ENCODE measurements at places on chromosomes 2 and 18.

DNA sequence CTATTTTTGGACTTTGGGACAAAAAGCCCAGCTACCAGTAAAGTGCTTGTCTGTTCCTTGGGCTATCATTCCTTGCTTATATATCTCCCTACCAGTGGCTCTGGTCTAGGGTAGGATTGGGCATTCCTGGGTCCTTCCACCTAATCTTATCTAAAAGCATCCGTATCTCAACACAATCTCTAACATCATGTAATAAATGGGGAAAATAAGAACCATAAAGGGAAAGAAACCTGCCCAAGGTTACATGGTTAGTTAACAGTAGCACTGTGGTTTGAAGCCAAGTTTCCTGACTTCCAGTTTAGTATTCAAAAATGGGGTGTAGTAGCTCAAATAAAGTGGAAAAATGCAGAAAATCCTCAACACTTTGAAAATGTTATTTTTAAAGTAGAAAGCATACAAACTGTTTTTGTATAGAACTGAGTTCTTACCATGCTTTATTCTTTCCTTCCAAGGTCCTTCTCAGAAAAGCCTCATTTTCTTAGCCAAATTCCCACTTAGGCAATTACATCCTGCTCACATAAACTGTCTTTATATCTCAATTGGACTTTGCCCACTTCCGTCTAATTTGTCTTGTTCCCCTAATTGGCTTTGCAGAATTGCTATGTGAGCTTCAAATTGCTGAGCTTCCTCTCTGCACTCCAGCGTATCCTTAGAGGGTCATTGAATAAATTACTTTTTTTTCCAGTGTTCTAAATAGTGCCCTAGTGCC, 273.1 kb upstream of the UBE2E3 start:
- DNase-seq, result no peak

DNA sequence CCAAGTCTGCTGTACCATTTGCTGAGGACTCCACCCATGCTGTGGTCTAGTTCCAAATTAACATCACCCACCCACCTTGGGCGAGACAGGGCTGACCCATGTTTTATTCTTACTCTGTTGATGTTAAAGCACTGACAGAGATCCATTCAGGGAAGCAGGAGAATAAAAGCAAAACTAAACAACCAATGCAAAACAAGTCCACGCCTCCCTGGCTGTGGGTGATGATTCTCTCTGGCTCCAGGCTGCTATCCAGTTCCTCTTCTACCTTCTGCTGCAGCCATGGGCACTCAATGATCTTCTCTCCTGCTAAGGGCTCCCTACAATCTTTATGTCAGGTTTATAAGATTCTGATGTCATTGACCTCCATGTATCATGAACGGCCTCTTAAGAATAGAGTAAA, 786.6 kb upstream of the ID2 start:
- no peak for DNase-seq

GRCh38 chr2:52613064-52613463, 1154.5 kb upstream of the CHAC2 start:
- DNase-seq, result no peak

DNA sequence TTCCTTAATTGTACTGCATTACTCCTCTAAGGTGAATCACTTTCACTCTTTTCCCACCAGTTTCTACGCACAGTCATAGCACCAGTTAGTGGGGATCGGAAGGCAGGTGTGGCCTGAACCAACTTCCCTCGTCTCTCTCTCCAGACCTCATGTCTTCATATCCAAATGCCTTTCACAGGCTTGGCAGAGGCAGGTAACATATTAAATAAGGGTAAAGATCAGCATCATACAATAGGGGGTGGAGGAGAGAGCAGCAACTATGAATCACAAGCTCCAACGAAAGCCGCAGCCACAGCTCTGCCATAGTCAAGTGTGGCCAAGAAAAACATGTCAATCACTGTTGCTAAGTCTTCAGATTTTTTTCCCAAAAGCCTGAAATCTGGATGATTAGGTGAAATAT, 40.3 kb downstream of the AP1S3 start:
- DNase-seq, result no peak

GRCh38 chr2:191625016-191625415, 52.9 kb upstream of the NABP1 start:
- peak; percentile 8 for DNase-seq

DNA sequence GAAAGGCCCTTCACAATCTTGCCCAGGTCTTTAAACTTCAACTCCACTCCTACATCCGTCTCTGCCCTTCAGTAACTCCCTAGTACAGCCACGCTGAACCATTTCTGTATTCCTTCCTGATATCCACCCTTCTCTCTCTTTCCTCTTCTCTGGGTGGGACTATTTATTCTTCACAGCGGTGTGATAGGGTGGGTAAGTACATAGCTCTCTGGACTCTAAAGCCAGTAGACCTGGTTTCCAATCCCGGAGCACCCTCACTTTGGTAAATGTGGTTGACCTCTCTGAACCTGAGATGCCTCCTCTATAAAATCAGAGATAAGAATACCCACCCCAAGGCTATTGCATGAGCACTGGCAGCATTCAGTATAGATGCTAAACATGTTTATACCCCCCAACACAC, 86.7 kb downstream of the ATL2 start:
- no peak for DNase-seq

- DNase-seq, result no peak
These were observed 42.0 kb upstream of the CCDC150 start for GRCh38 chr2:196597531-196597930.

DNA sequence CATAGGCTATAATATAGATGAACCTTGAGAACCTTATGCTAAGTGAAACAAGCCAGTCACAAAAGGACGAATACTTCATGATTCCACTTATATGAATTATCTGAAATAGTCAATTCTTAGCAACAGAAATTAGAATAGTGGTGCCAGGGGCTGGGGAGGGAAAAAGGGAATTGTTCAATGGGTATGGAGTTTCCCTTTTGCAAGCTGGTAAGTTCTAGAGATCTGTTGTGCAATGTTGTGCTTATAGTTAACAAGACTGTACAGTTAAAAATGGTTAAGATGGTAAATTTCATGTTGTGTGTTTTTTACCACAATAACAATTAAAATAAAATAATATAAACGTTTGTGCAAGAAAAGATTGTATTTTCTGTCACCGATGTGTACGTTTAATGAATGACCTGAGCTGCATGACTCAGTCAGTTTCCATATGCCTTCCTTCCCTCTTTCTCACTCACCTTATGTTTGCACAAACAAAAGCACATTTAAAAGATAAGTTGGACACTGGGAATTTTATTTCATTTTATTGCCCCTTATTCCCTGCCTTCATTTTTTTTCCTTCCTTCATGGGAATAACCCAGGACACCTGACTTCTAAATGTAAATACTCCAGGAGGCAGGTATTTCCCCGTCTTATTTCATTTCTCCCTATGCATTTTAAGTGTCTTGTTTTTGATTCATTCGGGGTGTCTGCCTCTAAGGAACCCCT, 143.7 kb upstream of the TTC39C start:
- DNase-seq, result no peak

DNA sequence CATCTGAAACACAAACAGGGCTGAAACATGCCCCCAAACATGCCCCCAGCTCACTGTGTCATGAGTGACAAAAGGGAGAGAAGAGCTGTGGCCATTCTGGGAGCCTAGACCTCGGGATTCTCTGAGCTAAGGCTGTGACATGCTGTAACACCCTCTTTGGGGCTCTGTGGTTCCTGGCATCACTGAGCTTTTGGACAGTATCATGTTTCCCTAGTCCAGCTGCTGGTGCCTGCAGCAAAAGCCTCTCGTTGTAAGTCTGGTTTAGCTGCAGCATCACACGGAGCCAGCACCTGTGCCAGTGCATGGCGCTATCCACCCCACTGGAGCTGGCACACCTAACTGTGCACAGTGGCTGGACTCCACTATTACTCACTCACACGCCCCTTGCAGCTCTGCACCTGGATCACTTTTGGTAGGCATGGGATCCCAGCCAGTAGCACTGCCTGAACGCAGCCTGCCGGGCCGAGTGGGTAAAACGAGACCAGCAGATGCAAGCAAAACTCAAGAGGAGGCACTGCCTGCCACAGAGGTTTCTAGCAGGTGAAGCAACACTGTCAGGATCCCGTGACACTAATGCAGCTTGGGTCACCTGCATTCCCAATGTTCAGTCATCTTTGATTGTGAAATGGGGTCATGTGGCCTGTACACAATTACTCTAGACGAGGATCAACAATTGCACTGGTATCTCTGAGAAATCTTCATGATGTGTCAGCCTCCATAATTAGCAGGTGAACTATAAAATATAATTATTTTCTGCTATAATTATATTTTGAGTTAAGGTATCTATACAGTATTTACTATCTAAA, 547.2 kb downstream of the ZNF804A start:
- DNase-seq, result no peak

- no peak for DNase-seq
These were observed 5.3 kb downstream of the ZEB2 start for GRCh38 chr2:144514616-144515091.

DNA sequence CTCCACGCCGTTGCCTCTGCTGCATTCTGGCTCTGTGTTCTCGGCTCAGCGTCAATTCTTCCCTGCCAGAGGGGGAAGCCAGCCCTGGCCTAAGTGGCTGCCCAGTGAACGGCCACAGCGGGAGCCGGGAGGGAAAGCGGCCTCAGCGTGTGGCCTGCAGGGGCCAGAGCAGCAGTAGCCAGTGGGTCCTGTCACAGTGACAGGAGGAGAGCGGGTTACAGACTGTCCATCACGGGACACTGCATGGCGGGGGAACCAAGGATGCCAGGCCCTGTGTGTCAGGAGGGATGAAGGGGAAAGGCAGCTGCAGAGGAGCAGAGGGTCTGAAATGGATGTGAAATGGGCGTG, 39.7 kb downstream of the PDIA6 start:
- DNase-seq, result no peak

DNA sequence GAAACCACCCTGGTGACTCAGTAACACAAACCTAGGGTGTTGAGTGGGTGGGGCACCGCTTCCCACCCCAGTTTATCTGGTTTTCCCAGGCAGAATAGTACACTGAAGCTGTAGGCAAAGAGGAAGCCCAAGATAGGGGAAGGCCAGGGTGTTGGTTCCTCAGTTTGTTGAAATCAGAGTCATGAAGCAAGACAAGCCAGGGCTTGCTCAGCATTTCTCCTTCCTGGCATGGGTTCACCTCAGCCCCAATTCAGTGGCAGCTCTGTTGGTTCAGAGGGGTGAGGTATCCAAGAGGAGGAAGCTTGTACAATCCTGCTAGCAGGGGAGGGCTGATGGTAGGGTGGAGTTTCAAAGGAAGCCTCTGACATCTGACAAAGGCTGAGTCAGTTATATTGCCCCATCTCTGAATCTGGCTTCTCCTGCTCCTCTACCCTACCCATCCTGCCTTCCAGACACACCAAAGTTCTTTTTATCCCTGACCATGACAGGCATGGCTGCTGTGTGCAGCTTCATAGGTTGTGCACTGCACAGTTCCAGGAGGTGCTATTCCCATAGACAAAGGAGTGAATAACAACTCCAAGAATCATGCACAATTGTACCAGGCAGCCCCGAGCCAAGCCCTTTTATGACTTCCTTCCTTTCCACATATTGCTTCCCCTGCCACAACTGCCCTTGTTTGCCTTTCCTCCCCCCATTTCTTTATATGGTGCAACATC, 24.9 kb upstream of the RAB10 start:
- no peak for DNase-seq

DNA sequence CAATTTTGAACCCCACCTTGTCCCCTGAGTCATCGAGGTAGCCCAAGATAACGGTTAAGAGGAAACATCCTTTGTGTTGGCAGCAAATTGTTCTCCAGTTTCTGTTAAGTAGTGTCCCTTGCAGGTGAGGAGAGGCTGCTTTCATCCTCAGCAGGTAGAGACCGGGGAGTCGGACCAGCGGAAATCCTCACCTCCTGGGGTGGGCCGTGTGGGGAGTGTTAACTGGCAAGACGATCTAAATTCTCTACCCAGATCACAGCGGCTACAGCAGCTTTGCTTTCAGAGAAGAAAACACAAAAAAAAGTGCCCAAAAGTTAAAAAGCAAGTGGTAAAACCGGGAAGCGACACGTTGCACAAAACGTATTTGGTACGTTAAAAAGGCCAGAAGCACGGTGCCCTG, 63.2 kb downstream of the ADI1 start:
- DNase-seq, result no peak

DNA sequence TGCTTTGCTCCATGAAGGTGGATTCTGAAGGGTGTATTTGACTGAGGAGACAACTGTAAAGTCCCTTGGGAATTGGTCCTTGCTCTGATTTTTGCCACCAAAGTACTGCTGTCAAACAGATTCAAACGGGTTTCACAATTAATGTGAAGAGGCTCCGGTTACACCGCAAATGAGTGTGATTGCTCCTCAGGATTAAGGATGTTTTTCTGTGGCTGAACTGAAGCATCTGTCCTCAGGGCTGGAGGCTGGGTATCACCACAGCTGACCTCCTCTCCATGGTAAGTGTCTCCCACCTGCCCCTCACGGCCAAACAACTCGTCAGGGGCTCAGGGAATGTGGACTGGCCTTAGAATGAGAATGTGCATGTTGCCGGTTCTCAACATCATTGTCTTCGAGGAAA, 130.4 kb upstream of the NDUFV2 start:
- no peak for DNase-seq

- DNase-seq, result no peak
These were observed 76.0 kb upstream of the DSG1 start for GRCh38 chr18:31241900-31242409.

GRCh38 chr2:28981016-28981441, at the start of gene TOGARAM2:
Gene TOGARAM2 (plus strand): TSS chr2:28981298. CDS start chr2:28994835, 13,537 bp downstream.
- no peak for DNase-seq

DNA sequence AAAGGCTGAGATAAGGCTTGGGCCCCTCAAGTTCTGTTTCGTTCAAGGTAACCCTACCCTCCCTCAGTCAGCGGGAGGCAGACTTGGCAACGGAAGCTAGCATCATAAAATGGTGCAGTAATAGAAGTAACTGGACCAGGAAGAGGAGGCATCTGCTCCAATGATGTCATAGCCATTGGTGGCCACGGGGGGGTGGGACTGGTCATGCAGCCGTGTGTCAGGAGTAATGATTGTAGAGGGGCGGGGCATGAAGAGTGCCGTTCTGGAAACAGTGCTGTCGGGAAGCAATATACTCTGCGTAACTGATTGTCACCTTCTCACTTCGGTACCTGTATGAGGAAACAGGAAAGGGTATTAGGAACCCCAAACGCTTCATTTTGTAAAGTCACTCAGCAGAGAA, 6.9 kb upstream of the POLR2D start:
- no peak for DNase-seq

- DNase-seq, result no peak
These were observed 1401.2 kb upstream of the CELF4 start for GRCh38 chr18:38966841-38967240.

- no peak for DNase-seq
These were observed 275.9 kb downstream of the DCC start for GRCh38 chr18:52615943-52616342.

DNA sequence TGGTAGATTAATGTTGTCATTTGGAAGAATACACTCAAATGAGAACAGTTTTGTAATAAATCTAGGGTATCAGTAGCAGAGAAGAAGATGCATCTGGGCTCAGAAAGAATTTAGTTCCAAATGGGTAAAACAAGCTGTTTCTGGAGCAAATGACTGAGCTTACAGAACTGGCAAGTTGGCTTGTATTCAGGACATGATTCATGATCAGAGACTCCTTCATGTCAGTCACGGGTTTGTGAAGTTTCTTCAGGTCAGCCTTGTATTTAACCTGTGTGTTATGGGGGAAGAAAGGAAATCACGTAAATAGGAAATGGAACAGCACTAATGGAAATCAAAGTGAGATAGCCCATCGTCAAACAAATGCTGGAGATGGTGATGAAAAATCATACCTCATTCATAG, 109.1 kb downstream of the RIF1 start:
- DNase-seq, result no peak

- DNase-seq, result no peak
These were observed 53.5 kb upstream of the FN1 start for GRCh38 chr2:215489288-215489848.
